ENCODE measurements at places on chromosomes 16 and 17.

- DNase-seq: no peak
These were observed 220.1 kb upstream of the MPHOSPH6 start for GRCh38 chr16:82389956-82390650.

DNA sequence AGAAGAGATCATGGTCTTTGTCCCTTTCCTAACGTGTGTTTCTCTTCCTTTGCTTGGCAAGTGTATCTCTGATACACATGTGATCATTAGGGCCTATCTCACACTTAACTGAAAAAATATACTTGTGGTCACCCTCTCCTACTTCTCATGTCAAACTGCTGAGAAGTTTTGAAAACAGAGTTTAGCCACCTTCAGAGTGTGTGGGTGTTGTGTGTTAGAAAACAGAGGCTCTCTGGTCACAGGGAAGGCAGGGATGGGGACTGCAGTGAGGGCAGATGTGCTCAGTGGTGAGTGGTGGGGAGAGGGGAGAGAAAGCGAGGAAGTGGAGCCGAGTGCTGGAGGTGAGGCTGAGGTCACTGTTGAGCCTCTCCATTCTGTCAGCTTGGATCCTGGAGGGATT, 29.4 kb downstream of the GRB7 start:
- no peak for DNase-seq

GRCh38 chr17:75679706-75680211, 12.6 kb downstream of the SAP30BP start:
- no peak for DNase-seq

DNA sequence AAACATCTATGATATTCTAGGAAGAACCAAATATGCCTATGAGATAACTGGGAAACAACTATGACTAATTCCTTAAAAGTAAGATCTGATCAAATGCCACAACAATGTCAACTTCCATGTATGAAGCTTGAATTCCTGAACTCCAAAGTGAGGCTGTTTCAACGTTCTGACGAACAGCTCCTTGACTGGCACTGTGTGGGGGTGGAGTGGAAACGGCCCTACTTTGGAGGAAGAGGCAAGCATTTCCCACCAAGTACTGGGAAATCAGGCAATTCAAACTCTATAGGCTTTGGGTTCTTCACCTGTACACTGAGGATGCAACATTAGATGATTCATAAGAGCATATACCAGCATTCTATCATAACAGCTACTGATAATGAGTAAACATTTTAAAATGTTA, 187.2 kb downstream of the CDK5R1 start:
- DNase-seq: no peak

- no peak for DNase-seq
These were observed 16.4 kb upstream of the CUEDC1 start for GRCh38 chr17:57971572-57971971.

- no peak for DNase-seq
These were observed 81.8 kb downstream of the VAT1L start for GRCh38 chr16:77869997-77870813.

- no peak for DNase-seq
These were observed 11.8 kb downstream of the HID1 start for GRCh38 chr17:74960570-74961342.

- peak; percentile 10 for DNase-seq
These were observed 874 bp downstream of the CMTM3 start for GRCh38 chr16:66605177-66605978.

GRCh38 chr17:31574458-31574857, 183.0 kb downstream of the RAB11FIP4 start:
- no peak for DNase-seq

- no peak for DNase-seq
These were observed 72.6 kb downstream of the NLK start for GRCh38 chr17:28115046-28115445.

GRCh38 chr17:80772906-80773242, 218.8 kb upstream of the CHMP6 start:
- no peak for DNase-seq

GRCh38 chr16:65271996-65272395, 150.1 kb upstream of the CDH11 start:
- DNase-seq: no peak

DNA sequence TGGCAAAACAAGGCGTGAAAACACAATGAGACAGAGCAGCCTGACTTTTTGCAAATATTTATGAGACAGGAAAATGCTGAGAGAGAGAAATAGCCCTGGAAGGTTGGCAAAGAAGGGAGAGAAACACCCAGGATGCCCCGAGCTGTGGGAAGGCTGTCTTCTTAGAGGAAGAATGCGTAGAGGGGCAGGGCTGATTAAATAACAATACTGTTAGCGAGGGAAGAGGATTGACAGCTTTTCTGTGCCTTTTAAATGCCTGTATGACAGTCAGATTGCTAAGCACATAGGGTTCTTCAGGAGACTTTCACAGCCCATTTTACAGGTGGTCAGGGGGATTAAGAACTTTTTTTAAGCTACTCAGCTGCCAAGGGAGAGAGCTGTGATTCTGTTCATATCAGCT, 219.2 kb downstream of the SHISA9 start:
- no peak for DNase-seq

DNA sequence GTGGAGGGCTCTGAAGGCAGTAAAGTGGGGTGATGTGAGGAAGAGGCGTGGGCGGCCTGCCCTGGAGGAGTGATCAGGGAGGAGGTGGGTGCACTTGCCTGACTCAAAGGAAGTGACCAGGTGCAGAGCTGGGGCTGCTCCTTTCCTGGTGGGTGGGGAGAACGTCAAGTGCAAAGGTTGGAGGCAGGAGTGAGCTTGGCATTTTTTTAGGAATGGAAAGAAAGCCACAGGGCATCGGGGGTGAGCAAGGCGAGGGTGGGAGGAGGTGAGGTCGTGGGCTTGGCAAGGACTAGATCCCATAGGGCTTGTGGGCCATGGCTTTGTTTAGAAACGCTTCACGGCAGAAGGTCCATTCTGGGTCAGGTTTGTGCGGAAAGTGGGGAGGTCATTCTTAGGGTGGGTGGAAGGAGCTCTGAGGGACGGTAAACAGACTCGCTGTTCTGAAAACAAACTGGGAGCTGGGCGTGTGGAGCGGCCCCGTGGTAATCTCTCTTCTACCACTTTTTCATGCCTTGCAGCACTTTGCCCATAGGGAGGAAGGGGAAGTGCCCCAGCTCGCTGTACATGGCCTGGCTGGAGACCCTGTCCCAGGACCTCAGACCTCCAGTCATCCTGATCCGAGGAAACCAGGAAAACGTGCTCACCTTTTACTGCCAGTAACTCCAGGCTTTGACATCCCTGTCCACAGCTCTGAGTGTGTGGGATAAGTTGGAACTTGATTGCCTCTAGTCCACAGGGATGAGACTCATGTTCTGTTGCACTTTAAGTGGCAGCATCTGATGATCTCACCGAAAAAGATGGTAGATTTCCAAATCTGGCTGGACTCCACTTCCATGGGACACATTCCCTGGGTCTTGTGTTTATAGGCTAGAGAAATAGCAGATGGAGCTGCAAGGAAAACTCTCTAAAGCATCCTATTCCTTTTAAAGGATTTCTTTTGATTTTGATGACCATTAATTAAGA, 18.9 kb upstream of the HERPUD1 start:
- DNase-seq: no peak

GRCh38 chr16:67336648-67337047, 10.0 kb downstream of the LRRC36 start:
- no peak for DNase-seq

GRCh38 chr16:12901204-12901596, 198 bp upstream of the SHISA9 start:
- DNase-seq: no peak

- no peak for DNase-seq
These were observed 15.9 kb downstream of the HAPSTR1 start for GRCh38 chr16:9107025-9107970.

- no peak for DNase-seq
These were observed 212.2 kb downstream of the AATF start for GRCh38 chr17:37160944-37161343.

GRCh38 chr16:578870-579405, 9.2 kb downstream of the PIGQ start:
- DNase-seq: peak; percentile 37

DNA sequence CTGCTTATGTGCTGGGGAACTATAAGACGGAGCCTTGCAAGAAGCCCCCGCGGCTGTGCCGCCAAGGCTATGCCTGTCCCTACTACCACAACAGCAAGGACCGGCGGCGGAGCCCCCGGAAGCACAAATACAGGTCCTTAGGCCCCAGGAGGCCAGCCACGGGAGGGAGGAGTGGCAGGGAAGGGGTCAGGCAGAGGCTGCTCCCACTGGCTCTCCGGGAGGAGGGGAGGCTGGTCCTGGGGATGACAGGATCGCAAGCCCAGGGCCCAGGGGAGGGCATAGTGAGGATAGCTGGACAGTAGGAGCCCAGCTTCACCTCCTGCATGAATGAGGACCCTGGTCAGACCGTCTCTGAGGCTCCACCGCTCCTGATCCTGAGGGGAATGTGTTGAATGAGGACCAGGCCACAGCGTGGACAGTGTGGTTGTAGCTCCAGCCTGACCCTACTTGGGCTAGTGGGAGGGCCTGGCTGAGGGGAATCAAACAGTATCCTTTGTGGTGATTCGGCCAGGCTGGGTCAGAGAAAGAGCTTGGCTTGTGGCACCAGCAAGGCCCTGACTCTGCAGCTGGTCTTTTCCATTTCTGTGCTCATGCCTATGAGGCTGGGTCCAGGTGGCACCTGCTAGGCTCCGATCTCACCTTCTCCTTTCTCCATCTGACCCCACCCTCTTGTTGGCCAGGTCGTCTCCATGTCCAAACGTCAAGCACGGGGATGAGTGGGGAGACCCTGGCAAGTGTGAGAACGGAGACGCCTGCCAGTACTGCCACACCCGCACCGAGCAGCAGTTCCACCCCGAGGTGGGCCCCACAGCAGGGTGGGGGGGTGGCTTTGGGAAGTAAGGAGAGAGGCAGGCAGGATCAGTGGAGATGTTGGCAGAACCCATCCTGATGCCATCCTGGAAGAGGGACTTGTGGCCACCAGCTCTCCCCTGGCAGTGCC, 28.7 kb downstream of the UNK start:
- DNase-seq: no peak

DNA sequence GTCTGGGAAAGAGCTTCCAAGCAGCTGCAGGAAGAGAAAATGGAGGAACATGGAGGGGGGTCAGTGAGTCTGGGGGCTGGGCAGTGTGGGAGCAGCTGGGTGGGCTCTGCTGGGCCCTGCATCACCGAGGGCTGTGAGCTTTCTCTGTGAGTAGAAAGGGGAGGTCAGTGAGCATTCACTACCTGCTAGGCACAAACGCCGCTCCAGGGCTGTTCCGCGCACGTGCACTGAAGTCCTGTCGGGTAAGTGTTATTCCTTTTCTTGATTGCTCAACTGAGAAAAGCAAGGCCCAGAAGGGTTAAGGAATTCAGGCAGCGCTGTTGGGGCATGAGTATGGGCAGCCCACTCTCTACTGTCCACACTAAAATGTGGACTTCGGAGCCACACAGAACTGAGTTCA, 4.7 kb downstream of the CACNG5 start:
- DNase-seq: no peak

DNA sequence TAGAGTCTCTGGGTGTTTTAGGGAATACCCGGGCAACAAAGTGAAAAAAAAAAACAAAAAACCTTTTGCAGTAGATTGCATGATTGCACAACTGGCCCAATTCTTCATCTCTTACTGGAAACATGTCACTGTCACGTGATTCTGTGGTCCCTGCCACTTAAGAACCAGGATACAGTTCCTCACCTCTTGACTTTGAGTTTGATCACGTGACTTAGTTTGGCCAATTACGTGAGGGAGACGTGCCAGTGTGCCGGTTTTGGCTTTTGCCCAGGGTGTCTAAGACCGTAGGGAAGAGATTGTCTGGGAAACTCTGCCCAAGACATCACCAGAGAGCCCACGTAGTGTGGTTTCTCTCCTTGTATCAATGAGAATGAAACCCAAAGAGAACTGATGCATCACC, 88.7 kb downstream of the GRIN2A start:
- DNase-seq: no peak

GRCh38 chr16:72836985-72837384, 210.9 kb downstream of the ZFHX3 start:
- no peak for DNase-seq

DNA sequence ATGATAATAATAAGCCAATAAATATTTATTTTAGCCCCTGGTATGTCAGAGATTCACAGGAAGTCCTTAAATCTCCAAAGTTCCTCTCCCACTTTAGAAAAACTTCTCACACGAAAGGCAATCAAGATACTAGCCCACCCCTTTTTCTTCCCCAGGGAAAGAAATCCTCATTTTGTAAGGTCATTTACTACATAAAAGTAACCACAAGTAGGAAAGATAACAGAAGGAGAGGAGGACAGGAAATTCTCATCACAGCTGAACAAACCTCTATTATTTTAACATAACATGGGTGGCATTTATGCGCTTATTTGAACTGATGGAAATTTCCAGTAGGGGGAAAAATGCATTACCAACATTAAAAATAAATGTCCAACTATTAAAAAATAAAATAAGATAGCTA, 3.4 kb downstream of the FAM222B start:
- DNase-seq: no peak

DNA sequence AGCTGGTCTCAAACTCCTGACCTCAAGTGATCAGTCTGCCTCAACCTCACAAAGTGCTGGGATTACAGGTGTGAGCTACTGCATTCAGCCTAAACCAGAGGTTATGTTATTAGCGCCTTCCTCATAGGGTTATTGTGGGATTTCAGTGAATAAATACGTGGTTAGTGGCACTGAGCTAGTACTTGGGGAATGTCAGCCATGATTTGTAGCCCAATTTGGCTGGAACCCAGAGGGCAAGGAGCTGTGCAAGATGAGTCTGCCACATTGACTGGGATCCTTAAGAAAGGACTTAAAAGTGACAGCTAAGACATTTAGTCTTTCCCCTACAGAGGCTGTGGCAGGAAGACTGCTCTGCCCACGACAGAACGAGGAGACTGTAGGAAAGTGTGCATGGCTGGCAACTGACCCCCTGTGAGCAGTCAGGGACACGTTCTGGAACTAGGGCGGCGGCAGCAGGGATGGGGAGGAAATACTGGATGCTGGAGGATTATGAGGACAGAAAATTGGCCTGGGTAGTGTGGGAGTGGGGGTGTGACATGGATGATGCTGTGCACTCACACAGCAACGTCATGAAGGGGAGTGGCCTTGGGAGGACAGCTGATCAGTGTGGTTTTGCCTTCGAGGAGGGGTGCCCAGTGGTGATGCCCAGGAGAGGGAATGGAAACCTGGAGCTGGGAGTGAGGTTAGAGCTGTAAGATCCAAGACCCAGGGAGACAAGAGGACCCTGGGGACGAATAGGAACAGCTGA, 14.6 kb downstream of the ATP5PD start:
- DNase-seq: peak; percentile 48

GRCh38 chr17:67400193-67400592, 23.1 kb downstream of the PITPNC1 start:
- DNase-seq: no peak

DNA sequence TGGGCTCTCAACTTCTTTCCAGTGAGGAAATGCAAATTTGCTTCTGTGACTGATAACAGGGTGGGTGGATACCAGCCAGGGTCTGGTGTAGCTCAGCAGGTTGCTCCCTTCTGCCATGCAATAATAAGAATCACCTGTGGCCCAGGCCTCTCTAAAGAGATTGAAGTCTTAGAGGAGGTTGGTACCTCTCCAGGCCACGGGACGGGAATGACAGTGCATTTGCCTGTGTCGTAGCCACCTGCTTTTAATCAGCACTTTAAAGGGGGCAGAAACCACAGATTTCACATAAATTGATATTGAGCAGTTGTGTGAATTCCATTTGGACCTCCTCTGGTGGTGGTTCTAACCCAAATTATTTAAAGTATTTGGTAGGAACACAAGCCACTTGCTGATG, 246.9 kb downstream of the PRKCA start:
- DNase-seq: no peak
